ENCODE measurements at places on chromosomes 6 and 20. TPM values are rescaled to one million over a fixed set of nuclear protein-coding genes. Genes with fewer than 3 reads are reported as not detected.

- DNase-seq, result no peak
Observed at GRCh38 chr20:18986895-18987580, 173.5 kb downstream of the SCP2D1 start.

DNA sequence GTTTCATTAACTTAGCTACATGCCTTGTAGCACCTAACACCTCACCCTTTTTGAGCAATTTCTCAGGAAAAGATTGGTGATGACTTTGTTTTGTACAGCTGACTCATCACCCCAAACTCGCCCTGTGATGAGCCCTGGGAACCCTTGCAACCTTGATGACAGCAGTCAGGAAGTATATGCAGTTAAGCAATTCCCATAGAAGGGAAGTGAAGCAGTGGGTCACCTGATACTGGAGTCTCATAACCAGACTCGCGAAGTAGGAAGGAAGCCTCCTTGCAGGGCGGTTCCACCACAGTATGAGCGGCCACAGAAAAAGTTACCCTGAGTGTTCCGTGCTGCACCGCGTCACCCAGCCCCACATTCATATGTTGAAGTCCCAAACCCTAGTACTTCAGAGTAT is 82.0 kb upstream of the EDN1 start:
- peak; percentile 27 for DNase-seq

GRCh38 chr6:41972826-41973225 is 31.2 kb upstream of the CCND3 start:
- DNase-seq, result no peak

DNA sequence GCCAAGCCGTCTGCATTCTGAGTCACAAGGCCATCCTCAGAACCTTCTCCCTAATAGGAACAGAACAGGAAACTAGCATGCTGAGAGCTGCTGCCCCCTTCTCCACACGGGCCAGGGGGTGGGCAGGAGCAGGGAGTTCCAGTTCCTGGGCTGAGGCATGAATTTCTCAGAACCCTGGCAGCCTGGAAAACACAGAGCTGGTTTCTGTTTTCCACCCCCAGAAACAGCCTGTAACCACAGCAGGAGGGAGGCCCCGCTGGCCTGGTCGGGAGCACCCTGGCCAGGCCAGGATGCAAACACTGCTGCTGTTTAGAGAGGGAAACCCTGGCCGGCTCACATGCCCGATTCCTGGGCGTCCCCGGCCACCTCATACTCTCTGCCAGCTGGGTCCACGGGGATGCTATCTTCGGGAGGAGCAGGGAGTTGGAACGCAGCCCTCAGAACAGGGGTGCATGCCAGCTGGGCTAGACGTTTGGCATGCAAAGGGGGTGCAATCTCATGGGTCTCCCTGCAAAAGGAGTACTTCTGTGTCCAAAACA is 130.1 kb downstream of the NFATC2 start:
- peak; percentile 52 for DNase-seq

DNA sequence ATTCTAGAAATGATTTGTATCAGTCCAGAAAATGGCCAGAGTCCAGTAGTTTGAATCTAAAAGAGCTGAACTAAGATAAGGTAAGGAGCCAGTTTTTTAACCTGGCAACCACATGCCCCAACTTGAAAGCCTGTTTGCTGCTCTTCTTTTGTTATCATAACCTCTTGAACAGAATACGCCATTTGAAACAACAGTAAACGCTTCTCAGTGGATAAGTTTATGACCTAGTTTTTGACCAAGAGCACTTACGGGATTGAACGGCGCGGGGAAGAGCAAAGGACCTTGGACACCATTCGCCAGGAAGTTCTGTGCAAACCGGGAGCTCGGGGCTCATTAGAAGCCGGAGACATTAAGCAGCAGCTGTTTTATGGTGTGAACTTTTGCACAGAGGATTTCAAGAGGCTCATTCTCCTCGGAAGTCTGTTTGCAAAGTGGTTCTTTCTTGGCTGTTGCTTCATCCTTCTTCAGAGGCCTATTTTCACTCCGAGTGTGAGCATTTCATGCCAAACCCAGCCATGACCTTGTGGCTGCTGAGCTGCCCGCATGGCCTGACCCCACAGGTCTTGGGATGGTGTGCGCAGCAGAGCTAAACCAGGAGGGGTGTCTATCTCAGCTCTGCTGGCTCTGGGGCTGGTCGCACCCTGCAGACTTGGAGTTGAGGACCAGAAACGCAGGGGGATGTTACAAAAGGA is 215.1 kb downstream of the SOX4 start:
- DNase-seq, result no peak

GRCh38 chr6:89035252-89036101 is 45.1 kb upstream of the PNRC1 start:
- DNase-seq, result peak; percentile 95

Gene ARMC2
- 0.72 TPM for total RNA-seq

DNA sequence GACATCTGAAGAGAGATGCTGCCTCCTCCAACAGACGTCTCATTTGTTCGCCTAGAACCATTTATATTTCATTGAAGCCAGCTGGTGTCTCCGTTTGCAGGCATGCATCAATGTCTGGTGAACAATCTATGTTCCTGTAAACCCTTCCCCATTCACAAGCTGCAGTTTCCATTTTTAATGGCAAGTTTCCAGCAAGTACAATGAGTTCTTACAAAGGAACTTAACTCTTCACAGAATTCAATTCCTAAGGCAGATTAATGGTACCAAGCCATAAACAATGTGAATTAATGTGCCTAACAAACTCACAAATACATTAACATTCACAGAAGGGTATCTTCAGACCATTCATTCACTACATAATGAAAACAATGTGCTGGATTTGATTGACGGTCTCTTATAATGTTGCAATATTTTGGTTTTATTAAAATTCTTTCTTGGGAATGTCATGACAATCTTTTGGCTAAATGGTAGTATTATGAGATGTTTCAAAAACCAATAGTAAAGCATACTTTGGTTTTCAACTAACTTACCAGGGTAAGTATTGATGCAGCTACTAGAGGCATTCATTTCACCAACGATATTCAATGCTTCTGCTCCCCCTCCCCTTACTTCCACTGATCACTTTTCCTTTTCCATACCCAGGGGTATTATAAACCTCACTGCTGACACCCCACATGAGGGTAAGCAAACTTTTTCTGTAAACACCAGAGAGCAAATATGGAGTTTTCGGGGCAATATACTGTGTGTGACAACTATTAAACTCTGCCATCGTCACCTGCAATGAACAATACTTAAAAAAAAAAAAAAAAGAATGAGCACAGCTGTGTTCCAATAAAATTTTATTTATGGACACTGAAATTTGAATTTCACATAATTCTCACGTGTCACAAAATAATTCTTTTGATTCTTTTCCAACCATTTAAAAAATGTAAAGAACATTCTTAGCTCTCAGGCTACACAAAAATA is 4.2 kb downstream of the AKIRIN2 start:
- peak; percentile 91 for DNase-seq

- no peak for DNase-seq
Observed at GRCh38 chr6:144216668-144217218, 66.4 kb downstream of the STX11 start.

Gene TEAD3
- total RNA-seq, result 5.0 TPM

Gene FNDC11
- 0.28 TPM for total RNA-seq

Gene AKAP7
- total RNA-seq, result 0.54 TPM

DNA sequence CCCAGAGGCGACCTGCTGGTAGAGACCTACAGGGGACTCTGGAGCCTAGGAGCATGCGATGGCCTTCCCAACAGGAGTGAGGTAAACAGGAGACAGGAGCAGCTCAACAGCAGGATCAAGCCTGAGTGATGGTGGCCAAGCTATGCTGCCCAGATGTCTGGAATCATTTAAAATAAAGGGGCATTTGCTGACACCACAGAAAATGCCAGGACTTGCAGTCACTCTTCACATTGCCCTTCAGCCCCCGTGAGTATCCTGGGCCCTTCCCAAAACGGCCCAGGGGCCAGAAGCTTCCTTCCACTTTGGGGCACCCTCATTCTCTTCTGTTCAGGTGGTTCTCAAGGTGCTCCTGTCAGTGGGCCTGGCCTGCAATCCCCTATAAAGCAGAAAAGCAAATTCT is 23.2 kb downstream of the INSM1 start:
- no peak for DNase-seq

Gene MAS1
- not detected for total RNA-seq

DNA sequence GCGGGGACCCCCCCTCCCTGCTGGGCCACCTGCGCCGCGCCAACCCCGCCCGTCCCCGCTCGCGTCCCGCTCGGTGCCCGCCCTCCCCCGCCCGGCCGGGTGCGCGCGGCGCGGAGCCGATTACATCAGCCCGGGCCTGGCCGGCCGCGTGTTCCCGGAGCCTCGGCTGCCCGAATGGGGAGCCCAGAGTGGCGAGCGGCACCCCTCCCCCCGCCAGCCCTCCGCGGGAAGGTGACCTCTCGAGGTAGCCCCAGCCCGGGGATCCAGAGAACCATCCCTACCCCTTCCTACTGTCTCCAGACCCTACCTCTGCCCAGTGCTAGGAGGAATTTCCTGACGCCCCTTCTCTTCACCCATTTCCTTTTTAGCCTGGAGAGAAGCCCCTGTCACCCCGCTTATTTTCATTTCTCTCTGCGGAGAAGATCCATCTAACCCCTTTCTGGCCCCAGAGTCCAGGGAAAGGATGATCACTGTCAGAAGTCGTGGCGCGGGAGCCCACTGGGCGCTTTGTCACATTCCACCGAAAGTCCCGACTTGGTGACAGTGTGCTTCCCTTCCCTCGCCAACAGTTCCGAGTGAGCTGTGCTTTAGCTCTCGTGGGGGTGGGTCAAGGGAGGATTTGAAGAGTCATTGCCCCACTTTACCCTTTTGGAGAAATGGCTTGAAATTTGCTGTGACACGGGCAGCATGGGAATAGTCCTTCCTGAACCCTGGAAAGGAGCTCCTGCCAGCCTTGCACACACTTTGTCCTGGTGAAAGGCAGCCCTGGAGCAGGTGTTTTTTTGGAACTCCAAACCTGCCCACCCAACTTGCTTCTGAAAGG is 2.1 kb downstream of the VEGFA start:
- no peak for DNase-seq

Gene GJA1
- 323 TPM for total RNA-seq

Gene NELFCD
- 94.1 TPM for total RNA-seq

GRCh38 chr20:6426287-6426891 is 303.6 kb upstream of the FERMT1 start:
- DNase-seq, result no peak
